ENCODE measurements at places on chromosomes 13 and 19.

- DNase-seq = no peak
Measured at GRCh38 chr19:57242821-57243220, 2.4 kb downstream of the ZNF805 start.

DNA sequence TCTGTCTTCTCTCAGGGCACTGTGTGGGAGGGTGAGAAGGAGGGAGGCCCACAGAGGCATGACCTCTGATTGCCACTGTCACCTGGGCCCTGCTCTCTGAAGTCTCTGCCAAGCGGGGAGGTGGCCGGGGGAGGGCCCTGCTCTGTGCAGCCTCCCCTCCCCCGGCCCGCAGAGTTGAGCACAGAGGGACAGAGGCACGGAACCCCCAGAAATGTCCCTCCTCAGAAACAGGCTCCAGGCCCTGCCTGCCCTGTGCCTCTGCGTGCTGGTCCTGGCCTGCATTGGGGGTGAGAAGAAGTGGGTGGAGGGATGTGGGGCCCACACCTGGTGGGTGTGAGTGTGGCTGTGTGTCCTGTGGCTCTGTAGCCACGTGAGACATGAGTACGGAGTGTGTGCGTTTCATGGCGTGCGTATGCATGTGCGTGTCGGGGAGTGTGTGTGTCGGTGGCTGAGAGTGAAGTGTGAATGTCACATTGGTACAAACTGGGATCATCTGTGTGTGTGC lies at the start of gene APOC4:
TSS of gene APOC4 (plus strand) at position 171 of the 505 bp plus-strand sequence. CDS start at position 212, 41 bp downstream.
- no peak for DNase-seq

DNA sequence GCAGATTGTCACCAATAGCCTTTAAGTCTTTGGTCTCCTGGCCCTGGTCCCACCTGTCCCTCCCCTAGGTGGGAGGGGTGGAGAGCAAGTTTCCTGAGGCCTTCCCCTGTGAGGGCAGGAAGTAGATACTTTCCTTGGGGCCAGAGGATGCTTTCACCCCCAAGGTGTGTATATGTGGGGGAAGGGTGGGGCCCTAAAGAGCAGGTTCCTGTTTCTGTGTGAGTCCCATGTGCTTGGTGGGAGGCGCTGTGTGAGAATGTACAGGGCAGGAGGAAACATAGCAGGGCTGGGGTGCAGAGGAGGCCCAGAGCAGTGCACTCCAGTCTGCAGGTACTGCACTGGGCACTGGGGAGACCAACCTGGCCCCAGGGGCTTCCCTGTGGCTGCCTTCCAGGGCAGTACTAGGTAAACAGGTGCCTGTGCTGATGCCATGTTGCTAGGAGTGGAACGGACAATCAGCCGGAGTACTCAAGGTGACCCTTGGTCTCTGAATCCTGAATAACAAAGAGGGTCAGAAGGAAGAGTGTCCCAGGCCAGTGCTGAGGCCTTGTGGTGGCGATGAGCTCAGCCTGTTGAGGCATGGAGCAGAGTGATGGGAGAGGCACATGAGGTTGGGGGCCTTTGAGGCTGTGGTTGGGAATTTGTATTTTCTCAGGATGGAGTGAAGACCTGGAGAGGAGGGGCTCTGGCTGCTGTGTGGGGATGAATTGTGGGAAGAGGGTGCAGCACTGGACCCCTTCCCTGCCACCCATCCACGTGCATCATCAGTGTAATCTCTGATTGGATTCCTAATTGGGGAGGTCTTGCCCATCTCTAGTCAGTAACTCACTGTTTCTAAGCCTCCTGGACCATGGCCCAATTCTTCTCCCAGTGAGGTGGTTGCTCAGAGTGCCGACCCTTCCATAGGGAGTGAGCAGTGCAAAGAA lies 5.1 kb downstream of the EGLN2 start:
- DNase-seq = no peak

- no peak for DNase-seq
Measured at GRCh38 chr19:10895363-10895762, 24.0 kb downstream of the CARM1 start.

DNA sequence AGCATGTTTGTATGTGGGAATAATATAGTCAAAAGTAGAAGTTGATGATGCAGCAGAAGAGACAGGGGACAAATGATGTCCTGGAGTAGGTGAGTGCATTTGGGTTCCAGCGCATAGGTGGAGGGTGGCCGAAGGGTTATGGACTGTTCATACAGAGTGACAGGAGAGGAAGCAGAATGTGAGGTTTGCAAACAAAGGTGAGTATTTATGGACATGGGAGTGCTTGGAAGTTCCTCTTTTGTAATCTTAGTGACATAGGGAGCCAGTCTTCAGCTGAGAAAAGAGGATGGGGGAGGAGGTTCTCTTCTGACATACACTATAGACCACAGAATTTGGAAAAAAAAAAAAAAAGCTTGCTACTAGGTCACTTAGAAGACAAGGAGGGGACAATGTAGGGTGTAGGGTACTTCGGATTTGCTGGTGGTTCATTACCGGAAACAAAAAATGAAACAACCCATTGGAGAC lies 331.6 kb downstream of the DLEU7 start:
- no peak for DNase-seq

GRCh38 chr13:47639738-47640447 lies 361.2 kb downstream of the SUCLA2 start:
- no peak for DNase-seq

GRCh38 chr19:33634361-33635091 lies 12.8 kb downstream of the CHST8 start:
- DNase-seq = no peak

DNA sequence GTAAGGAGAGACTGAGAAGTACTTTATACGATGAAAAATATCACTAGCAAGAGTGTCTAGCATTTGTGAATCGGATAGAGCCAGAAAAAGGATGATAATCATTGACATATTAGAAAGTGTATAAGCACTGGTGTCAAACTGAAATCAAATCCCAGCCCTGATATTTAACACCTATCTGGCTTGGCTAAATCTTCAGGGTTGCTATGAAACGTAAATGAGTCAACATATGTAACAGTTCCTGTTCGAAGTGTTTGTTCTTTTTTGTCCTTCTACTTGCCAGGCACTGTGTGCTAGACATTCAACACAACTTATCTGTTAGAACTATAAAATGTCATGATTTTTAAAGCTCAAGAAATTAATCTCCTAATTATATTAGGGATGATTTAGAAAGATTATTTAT lies 40.8 kb downstream of the SERPINE3 start:
- DNase-seq = no peak

DNA sequence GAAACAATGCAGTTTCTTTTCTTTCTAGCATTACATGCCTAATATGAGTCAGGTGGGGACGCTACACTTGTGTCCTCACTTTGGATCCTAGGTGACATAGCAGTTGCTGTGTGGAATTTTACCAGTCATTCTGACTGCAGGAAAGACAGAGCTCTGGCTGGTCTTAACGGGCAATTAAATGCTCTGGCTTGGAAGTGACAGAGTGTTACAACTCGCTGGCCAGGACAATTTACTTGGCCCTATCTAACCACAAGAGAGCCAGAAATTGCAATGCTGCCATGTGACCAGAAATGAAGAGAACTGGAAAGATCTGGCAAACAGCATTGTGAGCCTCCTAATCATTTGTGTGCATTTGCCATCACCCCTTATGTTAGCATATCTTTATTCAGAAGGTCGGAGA lies 351.1 kb downstream of the DCT start:
- DNase-seq = no peak

- peak; percentile 56 for DNase-seq
Measured at GRCh38 chr13:38350114-38350617, 515 bp downstream of the UFM1 start.

DNA sequence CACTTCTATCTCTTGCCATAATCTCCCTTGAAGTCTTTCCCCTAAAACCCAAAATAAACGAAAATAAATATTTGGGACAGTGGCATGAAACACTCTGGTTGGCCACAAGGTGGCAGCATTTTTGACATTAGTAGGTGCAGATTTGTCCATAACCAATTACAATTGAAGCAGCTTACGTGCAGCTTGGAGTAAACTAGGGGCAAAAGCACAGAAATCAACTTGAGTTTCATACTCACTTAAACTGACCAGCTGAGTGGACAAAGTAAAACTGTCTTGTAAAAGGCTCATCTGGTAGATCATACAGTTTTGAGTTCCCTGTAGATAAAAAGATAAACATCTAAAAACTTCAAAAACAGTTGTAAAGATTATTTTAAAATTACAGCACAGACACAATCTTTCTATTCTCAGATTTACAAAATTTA lies 18.8 kb downstream of the PDCD5 start:
- peak; percentile 52 for DNase-seq

DNA sequence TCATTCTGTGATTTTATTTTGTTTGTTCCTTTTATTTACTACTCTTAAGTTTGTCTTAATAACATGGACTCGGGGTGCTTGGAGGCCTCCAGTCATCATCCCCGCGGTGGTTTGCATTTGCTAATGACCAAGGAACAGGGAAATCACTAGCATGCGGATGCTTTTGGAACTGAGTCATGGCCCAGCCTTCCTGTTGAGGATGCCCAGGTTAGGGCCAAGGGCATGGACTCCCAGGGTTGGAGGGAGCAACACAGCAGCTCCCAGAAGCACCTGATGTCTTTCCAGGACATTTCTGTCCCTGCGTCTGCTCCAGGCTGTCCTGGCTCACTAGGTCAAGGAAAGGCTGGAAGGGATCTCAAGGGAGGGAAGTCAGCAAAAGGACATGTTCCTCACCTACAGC lies 423.7 kb upstream of the TSHZ3 start:
- DNase-seq = no peak

DNA sequence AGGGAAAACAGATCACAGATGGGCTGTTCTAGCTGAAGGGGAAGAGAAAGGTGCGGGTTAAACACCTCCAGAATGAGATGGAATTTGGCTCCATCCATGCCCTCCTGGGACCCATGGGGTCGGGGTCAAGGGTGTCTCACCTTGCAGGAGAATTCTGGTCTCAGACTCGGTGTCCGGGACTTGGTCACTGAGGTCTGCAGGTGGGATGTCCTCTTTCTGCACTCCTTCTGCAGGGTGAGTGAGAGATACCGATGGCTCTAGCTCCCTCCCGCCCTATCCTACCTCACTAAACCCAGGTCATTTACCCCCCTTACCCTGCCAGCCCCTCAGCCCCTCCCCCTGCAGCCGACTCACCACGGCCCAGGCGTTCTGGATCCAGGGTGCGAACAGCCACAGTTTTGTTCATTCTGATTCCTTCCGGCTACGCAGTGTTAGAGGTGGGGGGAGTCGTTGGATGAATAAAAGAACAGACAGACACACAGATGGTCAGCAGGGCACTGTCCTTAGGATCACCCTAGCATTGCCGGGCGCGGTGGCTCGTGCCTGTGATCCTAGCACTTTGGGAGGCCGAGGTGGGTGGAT lies 24.1 kb downstream of the C3 start:
- DNase-seq = no peak

DNA sequence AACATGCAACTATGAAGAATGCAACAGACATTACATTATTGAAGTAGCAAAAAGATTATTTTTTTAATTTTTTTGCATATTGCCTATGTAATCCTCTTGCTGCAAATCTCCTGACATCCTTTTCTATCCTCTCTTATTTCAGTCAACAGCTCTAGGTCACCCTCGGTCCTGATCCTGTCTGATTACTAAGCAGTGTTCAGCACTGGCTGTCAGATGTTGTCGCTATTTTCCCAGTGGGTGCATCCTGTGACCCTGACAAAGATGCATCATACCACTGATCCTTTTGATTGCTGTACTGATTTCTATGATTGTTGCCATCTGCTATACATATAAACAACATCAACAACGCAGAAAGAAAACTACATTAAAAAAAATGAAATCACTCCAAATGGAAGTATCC lies 443.7 kb upstream of the PRR20A start:
- no peak for DNase-seq

GRCh38 chr13:25062479-25062878 lies 33.5 kb upstream of the PABPC3 start:
- no peak for DNase-seq

- no peak for DNase-seq
Measured at GRCh38 chr13:33544308-33544707, 258.8 kb upstream of the STARD13 start.

- peak; percentile 95 for DNase-seq
Measured at GRCh38 chr13:110869805-110870706, 44.8 kb downstream of the ANKRD10 start.

DNA sequence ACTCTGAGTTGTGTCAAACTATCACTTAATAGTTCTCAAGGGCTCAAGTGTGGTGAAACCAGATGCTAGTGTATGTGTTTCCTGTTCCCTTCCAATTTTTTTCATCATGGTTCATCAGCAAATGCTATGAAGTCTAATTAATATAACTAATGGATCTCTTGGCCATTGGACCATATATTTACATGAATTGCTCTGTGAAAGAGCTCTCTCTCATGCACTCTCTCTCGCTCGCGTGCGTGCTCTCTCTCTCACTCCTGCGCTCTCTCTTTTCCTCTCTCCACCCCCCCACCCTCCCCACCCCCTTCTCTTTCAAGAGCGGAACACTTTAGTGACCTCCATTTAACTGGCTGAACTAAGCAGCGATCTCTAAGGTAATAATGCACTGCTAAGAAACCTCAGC lies 547.0 kb upstream of the GPC6 start:
- DNase-seq = no peak

DNA sequence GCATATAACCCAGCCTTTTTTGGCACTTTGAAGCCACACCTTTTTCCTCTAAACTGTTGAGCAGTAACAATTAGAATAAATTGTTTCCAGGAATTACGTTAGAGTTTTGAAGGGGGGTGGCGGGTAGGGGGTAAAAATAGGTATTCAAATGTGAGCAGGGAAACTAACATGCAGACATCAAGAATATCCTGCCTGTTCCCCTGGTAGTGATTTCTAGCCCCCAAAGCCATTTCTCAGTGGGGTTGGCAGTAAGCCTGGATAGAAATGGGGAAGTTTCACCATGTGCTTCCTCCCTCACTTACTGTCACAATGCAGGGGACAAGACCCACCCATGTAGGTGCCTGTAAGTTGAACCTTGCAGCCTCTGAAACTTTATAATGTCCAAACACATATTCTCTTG lies 3.8 kb downstream of the DOCK9 start:
- no peak for DNase-seq

Data from LoVo (cell line).